ENCODE measurements at places on chromosomes 6 and 20.

- DNase-seq = no peak
These were observed 273.5 kb upstream of the POU3F2 start for GRCh38 chr6:98560841-98561240.

DNA sequence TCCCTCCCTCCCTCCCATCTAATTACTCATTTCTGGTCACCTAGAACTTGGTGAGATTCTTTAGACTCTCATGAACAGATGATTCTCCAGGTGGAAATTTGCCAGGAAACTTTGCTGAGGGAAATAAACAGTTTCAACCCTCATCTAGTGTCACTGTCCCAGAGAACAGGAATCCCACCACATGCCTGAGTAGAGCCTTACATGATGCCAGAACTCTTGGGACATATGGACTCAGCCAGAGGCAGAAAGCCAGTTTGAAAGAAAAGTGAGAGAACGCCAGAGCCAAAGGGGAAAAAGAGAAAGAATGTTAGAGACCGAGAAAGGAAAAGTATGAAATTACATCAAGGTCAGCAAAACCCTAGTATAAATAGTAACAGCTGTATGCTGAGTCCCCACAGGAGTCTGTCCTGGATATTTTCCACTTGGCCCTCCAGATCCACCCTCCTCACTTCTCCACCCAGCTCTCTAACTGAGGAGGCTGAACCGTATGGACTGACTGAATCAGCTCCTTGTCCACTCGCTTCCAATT lies 127.5 kb upstream of the COL21A1 start:
- peak; percentile 87 for DNase-seq

DNA sequence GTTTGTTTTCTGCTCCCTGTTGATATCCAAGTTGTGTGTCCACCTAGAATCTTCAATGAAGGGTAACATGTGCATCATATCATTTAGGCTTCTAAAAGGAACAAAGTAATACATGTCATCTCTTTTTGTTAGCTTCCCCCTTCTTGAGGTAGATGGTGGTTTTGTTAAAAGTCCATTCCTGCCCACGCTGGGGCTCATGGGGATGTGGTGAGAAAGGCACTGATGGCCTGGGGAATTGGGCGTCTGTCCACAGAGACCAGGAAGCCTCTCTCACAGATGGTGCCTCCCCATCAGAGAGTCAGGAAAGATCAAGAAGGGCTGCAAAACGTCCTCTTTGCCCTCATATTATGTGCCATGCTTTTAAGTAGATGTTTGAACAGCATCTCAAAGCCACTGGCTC lies 32.5 kb downstream of the GNAS start:
- DNase-seq = no peak

- DNase-seq = no peak
These were observed 220.1 kb upstream of the GGTLC1 start for GRCh38 chr20:24208652-24209051.

DNA sequence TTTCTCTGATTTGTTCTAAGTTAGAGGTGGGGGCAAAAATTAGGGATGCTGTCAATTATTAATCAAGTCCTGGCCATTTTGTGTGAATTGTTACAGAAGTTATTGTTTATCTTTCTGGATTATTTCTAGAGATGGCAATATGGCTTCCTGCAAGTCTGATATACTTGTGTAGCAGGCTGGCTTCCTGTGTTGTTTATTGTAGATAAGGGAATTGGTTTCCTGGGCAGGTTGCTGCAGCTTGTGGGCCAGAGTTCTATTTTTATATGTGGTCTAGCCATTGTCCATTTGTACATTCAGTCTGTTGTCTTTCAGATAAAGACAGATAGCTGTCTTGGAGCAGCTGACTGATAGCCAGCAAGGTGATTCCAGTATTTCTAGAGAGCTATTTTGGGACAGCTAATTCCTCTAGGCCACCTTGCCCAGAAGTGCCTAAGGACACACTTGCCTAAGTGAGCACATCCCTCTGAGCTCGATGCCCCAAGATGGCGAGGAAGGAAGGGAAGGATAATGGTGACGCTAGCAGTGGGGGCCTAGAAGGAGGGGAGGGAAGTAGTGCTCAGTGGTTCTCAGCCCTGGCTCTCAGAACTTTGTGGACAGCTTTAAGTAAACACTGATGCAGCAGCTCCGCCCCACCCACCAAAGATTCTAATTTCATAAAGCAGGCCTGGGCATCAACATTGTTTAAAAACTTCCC lies 25.5 kb downstream of the DDO start:
- DNase-seq = no peak

GRCh38 chr6:113980937-113981554 lies 10.1 kb upstream of the HDAC2 start:
- peak; percentile 40 for DNase-seq
